Activated CD4-positive, alpha-beta T cell treated with anti-CD3 and anti-CD28 coated beads, Interleukin-2, amount 50 U/mL, for 1 hour (primary cell): ENCODE measurements at places on chromosomes 5 and 9.

- DNase-seq: no peak
Measured at GRCh38 chr5:59238126-59238902, 655.2 kb downstream of the PDE4D start.

- DNase-seq: no peak
Measured at GRCh38 chr5:135598691-135599395, 20.1 kb upstream of the CXCL14 start.

GRCh38 chr5:157820593-157821252 is 38.2 kb downstream of the CLINT1 start:
- no peak for DNase-seq

GRCh38 chr9:134560654-134561053 is 80.9 kb upstream of the COL5A1 start:
- DNase-seq: no peak

GRCh38 chr9:37200433-37201005 is 80.1 kb downstream of the ZCCHC7 start:
- no peak for DNase-seq

DNA sequence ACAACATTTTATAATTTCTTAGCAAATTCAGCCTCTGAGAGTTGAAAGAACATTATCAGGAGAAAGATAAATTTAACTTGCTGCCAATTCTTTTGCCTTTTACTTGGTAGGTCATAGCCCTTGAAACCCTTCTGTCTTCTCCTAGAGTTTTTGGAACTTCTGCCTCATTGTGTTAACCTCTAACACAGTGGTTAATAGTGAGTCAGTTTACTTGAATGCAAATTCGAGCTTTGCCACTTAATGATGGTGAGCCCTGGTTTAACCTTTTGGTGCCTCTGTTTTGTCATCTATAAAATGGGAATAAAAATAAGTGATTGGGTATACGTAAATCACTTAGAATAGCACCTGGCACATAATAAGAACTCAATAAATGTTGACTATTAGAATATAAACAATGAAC is 1.8 kb upstream of the INIP start:
- no peak for DNase-seq

DNA sequence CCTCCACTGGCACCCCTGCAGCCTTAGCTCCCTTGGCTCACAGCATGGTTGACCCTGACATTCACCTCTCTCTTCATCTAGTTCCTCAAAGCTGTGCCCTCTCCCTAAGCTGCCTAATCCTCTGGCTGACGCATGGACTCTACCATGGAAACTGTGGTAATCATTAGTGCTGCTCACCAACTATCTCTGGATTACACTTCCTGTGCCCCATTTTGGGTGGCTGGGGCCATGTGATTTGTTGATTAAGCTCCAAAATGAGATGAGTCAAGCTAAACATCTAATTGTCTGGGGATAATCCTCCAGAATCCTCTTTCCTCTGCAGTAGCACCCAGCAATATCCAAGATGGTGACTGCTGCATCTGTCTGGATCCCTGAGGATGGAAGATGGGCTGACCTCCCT is 264.4 kb downstream of the SH3GL2 start:
- no peak for DNase-seq

DNA sequence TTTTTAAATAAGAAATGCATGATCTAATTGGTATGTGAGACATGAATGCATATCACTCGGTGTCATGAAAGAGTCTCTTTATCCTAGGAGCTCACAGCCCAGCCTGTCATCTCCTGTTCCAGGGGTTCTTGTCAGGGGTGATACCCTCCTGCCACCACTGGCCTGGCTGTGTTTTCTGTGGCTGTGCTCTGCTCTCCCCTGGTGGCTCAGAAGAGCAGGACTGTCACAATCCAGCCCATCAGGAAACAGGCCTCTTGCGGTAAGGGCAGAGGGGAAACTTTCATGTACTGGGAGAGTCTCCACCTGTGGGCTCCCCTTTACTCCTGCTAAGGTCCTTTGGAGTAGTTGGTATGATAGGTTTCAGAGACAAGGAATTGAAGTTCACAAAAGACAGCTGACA is 240.2 kb upstream of the GLRA1 start:
- DNase-seq: no peak

GRCh38 chr9:6549106-6549800 is 96.3 kb downstream of the GLDC start:
- DNase-seq: no peak

- no peak for DNase-seq
Measured at GRCh38 chr5:50717651-50718050, 51.2 kb downstream of the PARP8 start.

DNA sequence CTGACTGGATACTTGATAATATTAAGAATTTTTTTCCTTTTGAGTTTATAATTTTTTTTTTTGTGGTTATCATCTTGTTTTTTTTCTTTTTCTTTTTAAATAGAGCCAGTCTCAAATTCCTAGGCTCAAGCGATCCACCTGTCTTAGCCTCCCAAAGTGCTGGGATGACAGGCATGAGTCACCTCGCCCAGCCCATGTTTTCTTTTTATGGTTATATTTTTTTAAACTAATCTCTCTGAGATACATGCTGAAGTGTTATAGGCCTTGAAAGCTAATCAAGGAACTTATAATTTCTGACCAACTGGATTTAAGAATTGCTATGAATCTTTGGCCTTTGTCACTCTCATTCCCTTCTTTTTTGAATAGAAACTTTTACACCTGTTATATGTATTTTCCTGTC is 6.8 kb upstream of the AMACR start:
- no peak for DNase-seq

GRCh38 chr5:74402553-74402952 is 238.0 kb downstream of the ENC1 start:
- DNase-seq: no peak

DNA sequence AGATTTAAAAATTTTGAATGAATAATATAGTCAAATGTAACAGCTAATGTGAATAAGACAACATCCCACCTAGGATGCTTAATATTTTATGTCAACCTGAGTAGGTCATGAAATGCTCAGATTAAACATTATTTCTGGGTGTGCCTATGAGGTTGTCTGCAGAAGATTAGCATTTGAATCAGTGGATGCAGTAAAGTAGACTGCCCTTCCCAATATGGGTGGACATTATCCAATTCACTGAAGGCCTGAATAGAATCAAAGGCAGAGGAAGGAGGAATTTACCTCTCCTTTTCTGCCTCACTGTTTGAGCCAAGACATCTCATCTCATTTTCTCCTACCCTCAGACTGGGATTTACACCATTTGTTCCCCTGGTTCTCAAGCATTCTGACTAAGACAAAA is 1582.3 kb downstream of the EFNA5 start:
- no peak for DNase-seq

DNA sequence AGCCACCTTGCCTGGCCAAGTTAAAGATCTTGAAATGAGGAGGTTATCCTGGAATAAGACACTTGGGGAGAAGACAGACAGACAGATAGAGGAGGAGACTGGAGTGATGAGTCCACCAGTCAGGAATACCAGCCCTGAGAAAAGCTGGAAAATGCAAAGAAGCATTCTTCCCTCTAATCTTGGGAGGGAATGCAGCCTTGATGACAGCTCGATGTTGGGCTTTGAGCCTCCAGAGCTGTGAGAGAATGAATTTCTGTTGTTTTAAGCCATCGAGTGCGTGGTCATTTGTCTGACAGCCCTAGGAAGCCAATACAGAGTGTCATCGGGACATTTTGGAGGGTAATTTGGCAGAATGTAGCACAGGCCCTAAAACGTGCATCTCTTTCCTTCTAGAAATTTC is 199.1 kb upstream of the IER5L start:
- DNase-seq: no peak

- no peak for DNase-seq
Measured at GRCh38 chr5:16626696-16627264, 10.0 kb upstream of the RETREG1 start.

DNA sequence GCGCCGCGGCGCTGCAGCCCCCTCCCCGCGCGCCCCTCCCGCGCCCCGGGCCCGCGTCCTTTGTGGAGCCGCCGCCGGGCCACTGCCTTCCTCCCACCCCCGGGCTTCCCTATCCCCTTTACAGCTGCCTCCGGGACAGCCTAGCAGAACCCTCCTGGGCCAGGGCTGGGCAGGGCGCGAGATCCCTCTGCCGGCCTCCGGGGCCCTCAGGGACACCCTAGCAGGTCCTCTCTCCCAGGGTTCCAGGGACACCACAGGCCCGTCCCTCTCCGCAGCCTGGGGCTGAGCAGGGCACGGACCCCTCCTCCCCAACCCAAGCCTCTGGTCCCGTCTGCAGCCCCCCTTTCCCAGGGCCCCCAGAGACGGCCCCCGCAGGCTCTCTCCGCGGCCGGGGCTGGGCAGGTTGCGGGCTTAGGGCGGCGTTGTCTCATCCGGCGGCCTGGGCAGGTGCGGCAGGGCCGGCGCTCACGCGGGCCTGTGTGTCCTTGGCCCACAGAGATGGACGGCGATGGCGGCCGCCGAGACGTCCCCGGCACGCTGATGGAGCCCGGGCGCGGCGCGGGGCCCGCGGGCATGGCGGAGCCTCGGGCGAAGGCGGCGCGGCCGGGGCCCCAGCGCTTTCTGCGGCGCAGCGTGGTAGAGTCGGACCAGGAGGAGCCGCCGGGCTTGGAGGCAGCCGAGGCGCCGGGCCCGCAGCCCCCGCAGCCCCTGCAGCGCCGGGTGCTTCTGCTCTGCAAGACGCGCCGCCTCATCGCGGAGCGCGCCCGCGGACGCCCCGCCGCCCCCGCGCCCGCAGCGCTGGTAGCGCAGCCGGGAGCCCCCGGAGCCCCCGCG is 710 bp downstream of the WNK2 start:
- no peak for DNase-seq

DNA sequence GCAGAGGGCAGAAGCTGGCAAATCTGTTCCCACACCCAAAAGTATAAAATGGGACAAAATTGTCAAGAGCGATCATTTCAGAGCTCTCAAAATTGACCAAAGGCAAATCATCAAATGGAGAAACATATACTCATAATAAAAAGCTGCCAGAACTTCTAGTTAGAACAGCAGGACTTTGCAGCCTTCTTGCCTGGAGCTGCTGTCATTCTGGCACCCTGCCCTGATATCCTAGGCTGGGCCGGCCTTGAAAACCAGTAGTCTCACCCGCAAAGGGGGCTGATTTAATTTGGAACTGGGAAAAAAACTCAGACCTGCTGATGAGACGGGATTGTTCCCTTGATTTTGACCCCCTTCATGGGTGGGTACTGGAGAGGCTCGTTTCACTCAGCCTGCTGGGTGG is 18.5 kb downstream of the OR2V1 start:
- no peak for DNase-seq

GRCh38 chr9:83623679-83624076 is 735 bp downstream of the IDNK start:
- DNase-seq: no peak

DNA sequence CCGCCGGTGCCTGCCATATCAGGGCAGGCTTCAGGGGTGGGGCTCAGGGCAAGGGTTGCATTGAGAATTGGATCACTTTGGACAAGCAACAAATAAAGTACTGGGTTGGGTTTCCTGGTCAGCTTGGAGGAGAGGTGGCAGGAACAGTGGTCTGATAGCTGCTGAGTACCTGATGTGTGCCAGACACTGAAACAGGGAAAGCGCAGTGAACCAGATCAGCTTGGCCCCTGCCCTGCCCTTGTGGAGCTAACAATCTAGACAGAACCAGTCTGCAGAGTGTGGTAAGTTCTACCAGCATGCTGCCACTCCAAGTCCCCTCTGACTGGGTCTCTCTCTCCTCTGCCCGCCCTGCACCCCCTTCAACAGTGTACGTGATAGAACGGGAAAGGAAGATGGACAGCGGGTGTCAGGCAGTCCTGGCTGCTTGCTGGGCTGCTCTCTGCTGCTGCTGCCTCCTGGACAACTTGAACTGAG is 53.4 kb downstream of the CYSTM1 start:
- DNase-seq: no peak

DNA sequence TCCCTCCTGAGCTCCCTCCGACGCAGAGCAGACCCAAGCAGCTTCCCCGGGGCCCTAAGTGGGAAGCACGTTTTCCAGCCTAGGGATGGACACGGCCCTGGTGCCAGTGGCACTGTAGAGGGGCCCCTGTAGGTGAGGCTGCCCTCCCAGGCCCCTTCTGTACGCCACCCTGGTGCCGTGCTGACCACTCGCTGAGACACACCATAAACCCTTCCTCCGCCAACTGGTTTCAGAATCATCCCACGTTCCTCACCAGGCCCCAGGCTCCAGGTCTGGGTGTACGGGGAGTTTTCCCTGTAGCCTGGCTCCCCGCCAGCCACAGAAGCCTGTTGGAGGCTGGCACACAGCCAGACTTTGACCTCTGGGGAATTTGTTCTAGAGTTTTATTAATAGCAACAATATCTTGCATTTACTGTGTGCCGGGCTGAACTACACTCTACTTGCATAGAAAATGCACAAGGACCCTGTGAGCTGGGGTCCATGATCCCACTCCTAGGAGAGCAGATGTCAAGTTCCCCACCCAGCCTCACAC is 18.2 kb upstream of the WDR38 start:
- no peak for DNase-seq

GRCh38 chr5:55421074-55421529 is 113.3 kb downstream of the MTREX start:
- no peak for DNase-seq

DNA sequence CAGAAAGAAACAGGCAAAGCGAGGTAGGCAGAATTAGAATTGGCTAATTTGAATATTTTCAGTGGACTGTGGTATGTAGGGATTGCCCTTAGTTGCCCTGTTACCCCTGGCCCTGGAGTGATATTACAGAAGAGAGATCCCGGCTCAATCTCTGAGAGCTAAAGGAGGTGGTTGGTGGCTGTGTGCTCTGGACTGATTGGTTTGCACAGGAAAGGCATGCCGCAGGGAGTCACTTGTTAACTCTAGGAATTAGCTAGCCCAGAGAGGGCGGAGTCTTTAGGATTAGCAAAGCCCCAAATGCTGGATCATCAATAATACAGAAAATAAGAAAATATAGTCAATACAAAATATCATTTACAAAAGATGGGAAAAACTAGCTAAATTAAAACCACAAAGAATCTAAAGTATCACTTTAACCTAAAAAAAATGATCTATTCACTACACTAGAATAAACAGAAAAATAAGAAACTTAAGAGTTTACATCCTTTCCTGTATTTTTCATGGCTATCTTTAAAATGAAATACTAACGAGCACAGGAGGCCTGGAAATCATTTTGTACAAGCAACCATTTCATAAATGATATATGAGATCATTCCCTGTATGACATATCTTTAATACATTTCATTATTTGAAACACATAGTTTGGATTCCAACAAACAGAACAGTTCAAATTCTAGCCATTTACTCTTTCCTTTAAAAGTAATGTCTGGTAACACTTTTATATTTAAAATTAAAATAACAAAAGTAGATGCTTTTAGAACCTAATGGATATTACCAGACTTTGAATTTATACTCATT is 71.1 kb downstream of the GNAQ start:
- no peak for DNase-seq

DNA sequence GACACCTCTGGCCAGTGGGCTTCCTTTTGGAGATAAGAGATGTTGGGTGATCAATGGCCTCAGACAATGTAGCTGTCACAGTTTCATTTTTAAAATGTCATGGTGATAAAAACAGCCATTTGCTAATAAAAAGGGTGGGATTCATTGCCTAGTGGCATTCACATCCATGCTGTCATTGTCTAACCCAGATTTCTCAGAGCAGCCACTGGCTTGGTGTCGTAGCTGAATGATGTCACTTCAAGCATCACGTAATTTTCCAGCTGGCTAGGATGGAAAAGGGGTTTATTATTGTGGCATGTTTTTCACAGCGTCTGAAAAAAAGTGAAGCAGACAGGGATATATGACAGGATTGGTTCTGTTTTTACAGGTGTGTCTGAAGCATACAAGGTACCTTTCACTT is 184.7 kb downstream of the AOPEP start:
- no peak for DNase-seq

GRCh38 chr5:36281626-36282025 is 20.1 kb downstream of the RANBP3L start:
- no peak for DNase-seq

GRCh38 chr9:30280229-30280900 is 2104.1 kb upstream of the ACO1 start:
- no peak for DNase-seq

- no peak for DNase-seq
Measured at GRCh38 chr5:33065131-33065530, 354.0 kb downstream of the NPR3 start.
